ENCODE measurements at places on chromosomes 6 and 20.

- DNase-seq = no peak
Measured at GRCh38 chr6:30359276-30359675, 14.3 kb downstream of the RPP21 start.

- DNase-seq = no peak
Measured at GRCh38 chr20:38250609-38251008, 9.9 kb downstream of the KIAA1755 start.

DNA sequence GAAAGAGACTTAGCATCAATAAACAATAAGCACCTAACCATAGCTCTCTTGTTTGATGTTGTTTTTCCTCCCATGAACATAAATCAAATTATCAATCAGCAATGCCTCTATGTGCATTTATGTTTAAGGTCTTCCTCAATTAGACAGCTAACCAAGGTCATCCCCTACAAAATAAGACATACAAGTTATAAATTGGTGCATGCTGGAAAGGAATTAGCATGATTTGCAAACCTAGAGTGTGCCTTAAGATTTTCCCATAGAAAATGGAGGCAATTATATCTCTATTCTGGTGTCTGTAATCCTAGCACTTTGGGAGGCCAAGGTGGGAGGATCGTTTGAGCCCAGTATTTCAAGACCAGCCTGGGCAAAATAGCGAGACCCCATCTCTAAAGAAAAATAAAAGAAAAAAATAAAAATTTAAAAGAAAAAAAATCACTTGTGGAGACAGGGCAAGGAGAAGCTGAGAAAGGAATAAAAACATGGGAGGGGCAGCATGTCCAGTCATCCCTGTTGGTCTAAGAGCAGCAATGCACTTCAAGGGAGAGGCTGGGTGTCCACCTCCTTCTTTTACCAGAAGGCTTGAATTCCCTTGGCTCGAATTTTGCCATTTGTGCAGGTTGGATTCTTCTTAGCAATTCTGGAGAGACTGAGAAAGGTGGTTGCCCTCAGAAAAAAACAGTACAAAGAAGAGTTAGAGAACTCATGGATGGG is 9.3 kb upstream of the SLPI start:
- DNase-seq = no peak

GRCh38 chr6:50007819-50008218 is 14.0 kb downstream of the DEFB110 start:
- no peak for DNase-seq

DNA sequence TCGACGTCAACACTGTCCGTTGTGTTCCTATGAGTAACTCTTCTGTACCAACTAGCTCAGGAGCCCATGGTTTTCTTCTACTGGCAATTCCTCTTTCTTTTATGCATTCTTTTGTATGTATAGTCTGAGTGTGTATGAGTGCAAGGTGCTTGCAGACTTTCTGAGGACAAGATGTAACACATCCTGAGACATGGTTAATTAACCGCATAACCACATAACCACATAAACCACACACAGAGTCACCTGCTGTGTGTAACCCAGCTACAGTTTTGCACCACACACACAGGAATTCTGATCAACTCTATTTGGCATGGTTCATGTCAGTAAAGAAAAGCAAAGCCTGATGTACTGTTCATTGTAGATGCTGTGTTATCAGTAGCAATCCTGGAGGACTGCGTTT is 98.6 kb downstream of the DACT2 start:
- DNase-seq = no peak

- DNase-seq = peak; percentile 78
Measured at GRCh38 chr20:5448449-5449118, 131.8 kb upstream of the PROKR2 start.

DNA sequence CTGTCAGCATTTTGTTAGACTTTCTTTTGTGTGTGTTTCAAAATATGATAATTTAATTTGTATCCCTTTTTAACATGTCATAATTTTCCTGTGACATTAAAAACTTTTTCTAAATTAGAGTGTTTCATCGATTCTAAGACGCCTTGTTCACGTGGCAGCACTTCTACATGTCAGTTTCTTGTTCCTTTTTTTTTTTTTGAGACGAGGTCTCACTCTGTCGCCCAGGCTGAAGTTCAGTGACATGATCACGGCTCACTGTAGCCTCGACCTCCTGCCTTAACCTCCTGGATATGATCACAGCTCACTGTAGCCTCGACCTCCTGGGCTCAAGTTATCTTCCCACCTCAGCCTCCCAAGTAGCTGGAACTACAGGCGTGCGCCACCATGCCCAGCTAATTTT is 27.6 kb upstream of the ADRM1 start:
- no peak for DNase-seq

- no peak for DNase-seq
Measured at GRCh38 chr20:61757678-61758563, 307.8 kb downstream of the TAF4 start.

DNA sequence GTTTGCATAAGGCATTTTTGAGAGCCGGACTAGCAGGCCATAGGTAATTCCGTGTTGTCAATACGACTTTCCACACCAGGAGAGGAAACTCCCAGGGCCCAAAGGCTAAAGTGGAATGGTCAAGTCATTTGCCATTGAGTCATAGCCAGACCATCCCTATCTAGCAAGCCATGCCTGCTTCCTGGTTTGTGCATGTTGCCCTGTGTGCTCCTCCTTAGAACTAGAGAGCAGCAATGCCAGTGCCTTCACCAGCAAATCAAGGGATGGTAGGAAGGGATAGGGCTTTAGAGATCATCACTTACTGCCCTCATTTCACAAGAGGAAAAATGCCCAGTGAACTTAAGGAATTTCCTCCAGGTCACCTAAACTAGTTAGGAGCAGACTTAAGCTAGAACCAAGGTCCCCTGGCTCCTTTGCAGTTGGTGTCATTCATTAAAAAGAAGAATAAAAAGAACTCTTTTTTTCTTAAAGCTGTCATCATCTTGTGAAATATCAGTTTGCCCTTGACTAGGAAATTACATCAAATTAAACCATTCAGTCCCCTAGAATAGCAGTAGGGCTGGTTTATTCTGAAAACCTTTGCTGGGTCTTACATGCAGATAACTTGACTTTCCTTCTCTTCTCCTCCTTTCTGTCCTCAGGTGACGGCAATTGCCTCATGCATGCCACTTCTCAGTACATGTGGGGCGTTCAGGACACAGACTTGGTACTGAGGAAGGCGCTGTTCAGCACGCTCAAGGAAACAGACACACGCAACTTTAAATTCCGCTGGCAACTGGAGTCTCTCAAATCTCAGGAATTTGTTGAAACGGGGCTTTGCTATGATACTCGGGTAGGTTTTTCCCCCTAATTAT is 7.4 kb downstream of the TNFAIP3 start:
- DNase-seq = no peak

DNA sequence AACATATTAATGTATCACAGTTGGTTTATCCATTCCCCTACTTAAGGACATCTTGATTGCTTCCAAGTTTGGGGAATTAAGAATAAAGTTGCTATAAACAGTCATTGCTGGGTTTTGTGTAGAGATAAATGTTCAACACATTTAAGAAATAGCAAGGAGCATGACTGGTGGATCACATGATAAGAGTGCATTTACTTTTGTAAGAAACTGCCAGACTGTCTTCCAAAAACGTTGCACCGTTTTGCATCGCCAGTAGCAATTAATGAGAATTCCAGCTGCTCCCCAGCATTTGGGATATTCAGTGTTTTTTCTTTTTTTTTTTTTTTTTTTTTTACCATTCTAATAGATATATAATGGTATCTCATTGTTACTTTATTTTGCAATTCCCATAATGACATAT is 695.7 kb upstream of the GJE1 start:
- DNase-seq = no peak

- no peak for DNase-seq
Measured at GRCh38 chr20:57473246-57474048, 51.5 kb downstream of the CTCFL start.

GRCh38 chr6:163419413-163420288 is 5.1 kb downstream of the QKI start:
- no peak for DNase-seq

GRCh38 chr6:165658395-165659058 is 4.5 kb downstream of the PDE10A start:
- DNase-seq = no peak

Data from mesothelial cell of epicardium (in vitro differentiated cells).